ENCODE measurements at places on chromosomes 11 and 22. TPM values are rescaled to one million over a fixed set of nuclear protein-coding genes. Genes with fewer than 3 reads are reported as not detected.

DNA sequence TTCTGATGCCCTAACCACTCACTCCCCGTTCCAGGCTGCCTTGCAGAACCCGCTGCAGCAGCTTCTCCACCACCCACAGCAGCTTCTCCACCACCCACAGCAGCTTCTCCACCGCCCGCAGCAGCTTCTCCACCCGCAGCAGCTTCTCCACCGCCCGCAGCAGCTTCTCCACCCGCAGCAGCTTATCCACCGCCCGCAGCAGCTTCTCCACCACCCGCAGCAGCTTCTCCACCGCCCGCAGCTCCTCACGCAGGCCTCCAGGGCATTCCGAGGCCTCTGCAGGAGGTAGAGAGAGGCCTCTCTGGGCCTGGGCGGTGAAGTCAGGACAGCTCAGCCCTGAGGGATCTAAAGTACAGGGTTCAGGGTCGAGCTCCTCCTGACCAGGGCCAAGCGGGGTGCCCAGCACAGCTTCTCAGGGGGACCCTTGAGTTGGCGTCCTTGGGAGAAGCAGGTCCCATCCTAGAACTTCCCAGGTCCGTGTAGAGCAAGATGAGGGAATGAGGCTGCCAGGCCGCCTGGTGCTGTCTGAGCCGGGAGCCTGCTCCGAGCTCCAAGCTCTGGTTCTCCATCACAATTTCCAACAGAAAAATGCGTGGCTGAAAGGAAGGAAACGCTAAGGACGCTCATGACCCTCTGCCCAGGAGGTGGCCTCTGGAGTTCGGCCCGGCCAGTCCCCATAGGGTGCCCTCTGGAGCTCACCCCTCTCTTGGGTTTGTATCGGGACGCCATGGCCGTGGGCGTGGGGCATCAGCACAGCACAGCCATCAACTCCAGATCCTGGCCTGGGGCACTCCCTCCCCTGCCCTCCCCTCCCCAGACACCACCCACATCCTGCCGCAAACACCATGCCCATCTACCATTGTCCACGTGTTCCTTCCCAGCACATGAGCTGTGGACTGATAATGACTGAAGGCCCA lies 528.6 kb downstream of the BRD1 start:
- DNase-seq = no peak

DNA sequence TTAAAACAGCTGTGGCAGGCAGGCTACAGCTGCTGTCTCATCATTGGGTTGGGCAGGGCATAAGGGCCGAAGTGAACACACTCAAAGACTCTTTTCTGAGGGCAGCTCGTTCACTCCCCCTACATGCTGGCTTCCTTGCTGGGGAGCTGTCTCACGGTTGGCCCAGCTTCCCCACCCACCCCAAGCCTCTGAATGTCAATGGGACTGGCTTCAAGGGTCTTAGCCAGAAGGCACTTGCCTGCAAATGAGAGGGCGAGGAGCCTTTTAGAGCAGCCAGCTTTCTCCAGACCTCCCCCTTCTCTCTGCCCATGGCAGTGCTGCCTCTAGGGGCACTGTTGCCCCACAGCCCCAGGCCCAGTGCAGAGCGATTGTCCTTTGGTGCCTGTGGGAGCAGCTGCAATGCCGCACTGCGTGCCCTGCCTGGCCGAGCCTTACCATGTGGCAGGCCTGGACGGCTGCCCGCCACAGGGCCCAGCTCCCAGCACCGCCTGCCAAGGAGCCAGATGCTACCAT lies 94.7 kb upstream of the RASSF10 start:
- DNase-seq = peak; percentile 66

- DNase-seq = no peak
Observed at GRCh38 chr11:33160136-33160535, 1.1 kb downstream of the CSTF3 start.

GRCh38 chr11:115679945-115680344 lies 175.7 kb upstream of the CADM1 start:
- DNase-seq = no peak

GRCh38 chr22:32796865-32797573 lies 4.5 kb upstream of the TIMP3 start:
- peak; percentile 71 for DNase-seq

GRCh38 chr11:66676282-66676919 lies 1.3 kb downstream of the RBM4B start:
- DNase-seq = no peak

The OR5A1 gene
- total RNA-seq = not detected

The RGL4 gene
- not detected for total RNA-seq

The CADM1 gene
- total RNA-seq = 195 TPM

The SCT gene
- total RNA-seq = not detected

Data from frontal cortex (tissue), 4 donors.